Stimulated activated CD4-positive, alpha-beta T cell treated with anti-CD3 and anti-CD28 coated beads, Interleukin-1b, Interleukin-23, amount 100 ng/mL, for 24 hours (primary cell): ENCODE measurements at places on chromosomes 7 and 10.

DNA sequence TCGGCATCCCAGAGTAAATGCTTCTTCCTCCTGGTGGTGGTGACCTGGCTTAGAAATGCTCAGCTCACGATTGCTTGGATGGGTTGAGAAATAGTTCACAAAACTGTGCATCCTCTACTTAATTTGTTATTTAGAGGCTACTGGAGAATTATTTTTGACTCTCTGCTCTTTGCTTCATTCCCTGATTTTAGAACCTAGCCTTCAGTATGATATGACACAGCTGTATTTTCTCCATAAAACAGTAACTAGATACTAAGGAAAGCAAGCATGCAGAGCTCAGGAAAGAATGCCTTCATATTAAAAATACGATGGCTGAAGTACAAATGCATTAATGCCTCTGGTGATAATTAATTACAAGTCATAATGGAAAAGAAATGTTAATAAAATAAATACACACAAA lies 602.0 kb upstream of the COBL start:
- DNase-seq, result no peak

- DNase-seq, result no peak
Observed at GRCh38 chr10:1762076-1762475, 24.8 kb upstream of the ADARB2 start.

- no peak for DNase-seq
Observed at GRCh38 chr7:33873981-33874750, 31.2 kb upstream of the BMPER start.

DNA sequence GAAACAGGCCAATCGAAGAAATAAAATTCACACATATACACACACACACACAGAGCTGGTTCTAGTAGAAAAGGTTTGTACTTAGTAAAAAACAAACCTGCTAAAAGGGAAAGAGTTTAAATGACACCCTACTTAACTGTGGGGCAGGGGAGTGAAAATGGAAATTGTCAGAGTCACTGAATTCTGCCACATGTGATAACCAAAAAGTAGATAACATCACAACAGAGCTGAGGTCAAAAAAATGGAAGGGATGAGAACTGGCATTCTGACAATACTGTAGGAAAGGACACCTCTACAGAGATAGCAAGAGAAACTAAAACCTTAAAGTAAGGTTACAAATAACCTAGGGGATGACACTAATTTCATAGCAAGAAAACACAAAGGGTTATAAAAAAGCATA lies 74.6 kb downstream of the CACUL1 start:
- no peak for DNase-seq

DNA sequence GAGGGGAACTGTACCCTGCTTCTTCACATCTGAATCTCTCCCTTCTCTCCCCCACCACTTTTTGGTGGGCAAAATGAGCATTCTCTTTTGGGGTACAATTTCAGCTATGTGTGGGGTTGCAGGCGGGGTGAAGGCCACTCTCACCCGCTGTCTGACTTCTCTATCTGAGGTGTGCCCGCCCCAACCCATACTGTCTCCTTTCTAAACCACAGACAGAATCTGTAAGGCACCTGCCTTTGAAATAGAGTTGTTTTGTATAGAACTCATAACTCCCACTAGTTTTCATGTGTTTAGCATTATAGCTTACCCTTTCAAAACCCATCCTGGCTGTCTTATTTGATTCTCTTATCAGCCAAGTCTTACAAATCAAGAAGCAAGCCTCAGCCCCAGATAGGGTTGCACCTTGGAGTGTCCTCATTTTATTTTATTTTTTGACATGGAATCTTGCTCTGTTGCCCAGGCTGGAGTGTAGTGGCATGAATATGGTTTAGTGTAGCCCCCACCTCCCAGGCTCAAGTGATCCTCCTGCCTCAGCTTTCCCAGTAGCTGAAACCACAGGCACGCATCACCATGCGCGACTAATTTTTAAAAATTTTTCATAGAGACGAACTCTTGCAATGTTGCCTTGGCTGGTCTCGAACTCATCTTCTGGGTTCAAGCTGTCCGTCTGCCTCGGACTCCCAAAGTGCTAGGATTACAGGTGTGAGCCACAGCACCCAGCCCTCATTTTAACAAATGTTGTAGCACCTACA lies 11.9 kb downstream of the TSPAN14 start:
- no peak for DNase-seq

DNA sequence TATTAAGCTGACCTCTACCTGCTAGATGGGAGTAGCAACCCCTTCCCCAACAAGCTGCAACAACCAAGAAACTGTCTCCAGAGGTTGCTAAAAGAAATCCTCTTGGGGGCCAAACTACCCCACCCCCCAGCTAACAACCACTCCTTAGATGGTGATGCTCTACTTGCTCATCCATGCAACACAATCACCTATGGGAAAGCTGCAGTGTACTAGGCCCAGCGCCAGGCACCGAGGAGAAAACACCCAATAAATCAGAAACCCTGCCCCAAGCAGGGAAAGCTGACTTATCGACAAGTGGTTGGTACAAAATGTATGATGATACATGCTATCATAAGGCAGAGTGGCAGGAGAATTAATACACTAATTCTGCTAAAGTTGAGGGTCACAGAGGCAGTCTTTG lies 17.3 kb downstream of the SLC25A13 start:
- DNase-seq, result no peak

GRCh38 chr10:110629680-110630191 lies 14.4 kb upstream of the RBM20 start:
- no peak for DNase-seq

GRCh38 chr10:32347363-32348022 lies 535 bp upstream of the EPC1 start:
- DNase-seq, result no peak

DNA sequence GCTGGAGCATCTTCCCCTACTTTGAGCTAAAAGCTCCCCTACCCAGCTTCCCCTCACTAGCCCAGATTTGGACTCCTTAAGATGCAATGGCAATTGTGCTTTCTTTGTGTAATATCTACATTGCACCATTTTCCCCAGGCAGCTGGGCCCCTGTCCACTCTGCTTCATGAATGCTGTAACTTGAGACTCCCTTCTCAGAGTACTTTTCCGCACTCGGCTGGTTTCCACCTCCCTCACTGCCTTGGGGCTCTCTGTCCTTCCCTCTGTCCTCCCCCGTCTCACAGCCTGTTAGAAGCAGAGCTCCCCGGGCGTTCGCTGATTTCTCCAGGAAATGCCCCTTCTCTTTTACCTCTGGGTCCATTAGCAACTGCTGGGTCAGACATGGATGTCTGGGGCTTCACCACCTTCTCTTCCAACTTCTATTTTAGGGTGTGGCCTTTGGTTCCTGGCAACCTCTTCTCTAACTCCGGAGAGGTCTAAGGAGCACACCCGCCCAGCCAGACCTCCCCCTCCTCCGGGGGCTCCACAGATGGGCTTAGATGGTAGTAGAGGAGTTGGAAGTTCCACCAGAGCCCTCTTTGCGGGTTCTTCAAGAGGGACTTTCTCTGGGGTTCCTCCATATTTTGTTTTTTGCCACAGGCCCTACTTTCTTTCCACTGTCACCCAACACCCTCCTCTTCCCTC lies 2.9 kb upstream of the TMEM72 start:
- DNase-seq, result no peak

DNA sequence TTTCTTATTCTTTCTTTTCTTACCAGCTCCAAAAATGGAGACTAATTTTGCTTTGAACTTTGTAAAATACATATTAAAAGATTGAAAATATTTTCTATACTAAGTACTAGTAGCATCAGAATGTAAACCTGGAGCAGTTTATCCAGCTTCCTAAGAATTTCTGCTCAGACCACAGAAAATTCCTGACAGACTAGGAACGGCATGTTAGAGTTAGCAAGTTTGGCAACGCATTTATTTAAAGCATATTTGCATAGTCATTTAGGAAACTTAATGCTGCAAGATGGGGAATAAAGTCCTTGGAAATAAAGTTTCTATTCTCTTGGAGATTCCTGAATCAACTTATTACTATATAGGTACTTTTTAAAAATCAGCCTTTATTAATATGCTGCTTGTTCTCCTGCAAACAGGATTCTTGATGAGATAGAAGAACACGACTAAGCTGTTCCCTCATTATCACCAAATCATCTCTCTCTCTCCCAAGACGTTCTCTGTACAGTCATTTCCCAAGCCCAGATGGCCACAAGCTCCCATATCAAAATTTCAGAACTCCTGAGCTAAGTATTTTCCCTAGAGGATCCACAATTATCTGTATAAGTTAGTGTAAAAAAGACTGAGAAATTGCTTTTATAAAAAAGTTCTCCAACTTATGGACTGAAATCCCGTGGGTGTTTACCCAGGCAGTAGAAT lies 305.8 kb upstream of the NEBL start:
- no peak for DNase-seq

GRCh38 chr7:66359656-66360211 lies 154.6 kb downstream of the TPST1 start:
- no peak for DNase-seq
